ENCODE measurements at places on chromosomes 7 and 10.
A peak's percentile ranks its signal among the peaks of the same experiment; 100 is the strongest.

DNA sequence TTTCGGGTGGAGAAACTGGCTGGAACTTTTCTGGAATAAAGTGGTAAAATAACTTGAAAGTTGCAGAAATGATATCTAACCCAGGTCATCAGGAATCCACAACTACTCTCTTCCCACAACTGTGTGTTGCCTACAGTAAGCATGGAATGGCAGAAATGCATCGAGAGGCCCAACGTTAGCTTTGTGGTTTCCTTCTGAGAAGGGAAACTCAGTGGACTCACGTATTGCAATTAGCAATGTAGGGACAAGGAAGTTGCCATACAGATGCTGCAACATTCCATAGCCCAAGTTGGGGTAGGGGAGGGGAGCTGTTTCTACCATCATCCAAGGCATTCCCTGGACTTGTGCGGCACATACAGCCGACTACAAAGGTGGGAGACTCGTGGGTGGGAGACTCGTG is 1.9 kb downstream of the PON1 start:
- DNase-seq: peak; percentile 32

DNA sequence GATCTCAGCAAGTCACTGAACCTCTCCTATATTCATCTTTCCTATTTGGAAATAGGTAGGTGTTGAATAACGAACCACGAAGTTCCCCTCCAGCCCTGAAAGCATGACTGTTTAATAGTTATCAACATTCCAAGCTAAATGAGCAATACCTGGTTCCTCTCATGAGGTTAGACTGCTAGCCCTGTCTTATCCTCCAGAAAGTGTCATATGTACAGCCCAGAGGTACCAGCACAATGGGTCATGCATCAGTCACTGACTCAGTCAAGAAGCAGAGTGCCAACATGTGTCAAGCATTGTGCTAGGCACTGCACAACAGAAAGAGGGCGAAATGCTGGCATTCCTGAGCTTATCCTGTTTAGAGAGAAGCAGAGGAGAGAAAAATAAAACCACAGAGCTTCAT is 70.0 kb downstream of the AMPH start:
- DNase-seq: peak; percentile 72

DNA sequence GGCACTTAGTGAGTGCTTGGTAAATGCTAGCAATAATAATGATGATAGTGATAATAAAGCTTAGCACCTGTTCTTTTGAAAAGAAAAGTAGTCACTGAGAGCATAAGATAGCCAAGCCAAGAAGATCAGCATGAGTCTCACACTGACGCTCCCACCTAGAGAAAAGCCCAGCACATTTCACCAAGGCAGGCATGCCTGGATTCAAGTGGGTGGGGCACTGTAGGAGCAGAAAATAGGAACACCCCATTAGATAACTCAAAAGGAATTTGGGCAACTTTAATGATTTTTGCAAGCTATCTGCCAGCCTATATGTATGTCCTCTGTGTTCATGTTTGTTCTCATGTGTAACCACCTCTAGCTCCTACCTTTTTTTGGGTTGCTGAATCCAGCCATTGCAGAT is 18.1 kb upstream of the SORBS1 start:
- DNase-seq: no peak

DNA sequence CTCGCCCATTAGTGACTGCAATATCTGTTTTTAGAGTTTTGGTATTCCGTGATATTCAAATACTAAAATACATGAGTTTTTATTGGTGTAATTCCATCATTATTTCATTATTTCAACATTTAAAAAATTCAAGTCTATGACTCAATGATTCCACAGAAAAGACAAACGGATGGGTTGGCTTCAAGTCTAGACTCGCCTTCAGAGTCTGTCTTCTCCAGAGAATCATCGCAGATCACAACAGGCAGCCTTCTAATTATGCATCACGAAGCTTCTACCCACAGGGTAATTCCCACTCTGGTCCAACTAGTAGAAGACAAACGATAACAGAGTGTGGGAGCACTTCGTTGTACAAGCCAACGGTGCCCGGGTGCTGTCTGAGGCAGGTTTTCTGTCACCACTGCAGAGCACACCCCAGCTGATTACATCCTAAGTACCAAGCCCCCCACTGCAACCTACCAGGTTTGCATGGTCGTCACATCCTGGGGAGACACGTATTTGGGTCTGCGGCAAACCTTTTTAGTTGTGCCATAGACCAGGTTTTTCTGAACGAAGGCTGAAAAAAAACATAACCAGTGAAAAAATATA is 28.9 kb downstream of the PARP12 start:
- DNase-seq: no peak

DNA sequence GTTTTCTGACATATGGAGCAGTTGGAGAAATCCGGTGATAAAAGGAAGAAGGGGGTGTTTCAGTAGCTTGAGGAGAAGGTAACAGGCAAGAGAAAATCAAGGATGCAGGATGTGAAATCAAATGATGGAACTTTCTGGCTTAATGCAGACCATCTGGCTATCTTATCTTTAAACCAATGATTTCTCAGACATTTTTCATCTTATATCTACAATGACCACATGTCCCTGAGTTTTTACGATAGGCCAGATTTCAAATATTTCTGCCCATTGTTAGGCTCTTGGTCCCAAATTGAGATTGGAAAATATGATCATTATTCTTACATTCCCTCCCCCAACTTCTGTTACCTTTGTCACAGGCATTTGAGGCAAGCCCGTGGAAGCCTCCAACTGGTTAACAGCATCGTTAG is 486.8 kb downstream of the SUGCT start:
- no peak for DNase-seq

DNA sequence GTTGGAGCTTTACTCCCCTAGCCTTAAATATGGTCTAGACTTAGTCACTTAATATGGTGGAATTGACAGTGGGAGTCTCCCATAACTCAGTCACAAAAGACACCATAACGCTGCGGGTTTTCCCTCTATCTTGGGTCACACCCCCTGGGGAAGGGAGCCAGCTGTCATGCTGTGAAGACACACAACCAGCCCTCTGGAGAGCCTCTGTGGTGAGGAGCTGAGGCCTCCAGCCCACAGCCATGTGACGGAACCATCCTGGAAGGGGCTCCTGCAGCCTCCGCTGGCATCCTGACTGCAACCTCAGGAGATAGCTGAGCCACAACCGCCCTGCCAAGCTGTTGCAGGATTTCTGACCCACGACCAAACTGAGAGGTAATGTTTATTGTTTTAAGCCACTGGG is 37.9 kb downstream of the PAXIP1 start:
- peak; percentile 43 for DNase-seq

Measured in H4 (cell line).